ENCODE measurements at places on chromosomes 6 and 20. TPM values are rescaled to one million over a fixed set of nuclear protein-coding genes. Genes with fewer than 3 reads are reported as not detected.

Gene PXMP4
- 1.5 TPM for total RNA-seq

Gene HCK
- total RNA-seq: 0.24 TPM

Gene LTA
- not detected for total RNA-seq

Gene RPP21
- total RNA-seq: 59.7 TPM

Gene RSPO3
- 0.31 TPM for total RNA-seq

Gene CRISP2
- total RNA-seq: 0.34 TPM

All from endodermal cell (in vitro differentiated cells).